ENCODE measurements at places on chromosomes 13 and 19. TPM values are rescaled to one million over a fixed set of nuclear protein-coding genes. Genes with fewer than 3 reads are reported as not detected.

DZIP1 gene
- total RNA-seq = 14.1 TPM

KIR2DL4 gene
- total RNA-seq = not detected

- DNase-seq = no peak
Measured at GRCh38 chr19:5947435-5947834, 30.5 kb downstream of the RANBP3 start.

DNA sequence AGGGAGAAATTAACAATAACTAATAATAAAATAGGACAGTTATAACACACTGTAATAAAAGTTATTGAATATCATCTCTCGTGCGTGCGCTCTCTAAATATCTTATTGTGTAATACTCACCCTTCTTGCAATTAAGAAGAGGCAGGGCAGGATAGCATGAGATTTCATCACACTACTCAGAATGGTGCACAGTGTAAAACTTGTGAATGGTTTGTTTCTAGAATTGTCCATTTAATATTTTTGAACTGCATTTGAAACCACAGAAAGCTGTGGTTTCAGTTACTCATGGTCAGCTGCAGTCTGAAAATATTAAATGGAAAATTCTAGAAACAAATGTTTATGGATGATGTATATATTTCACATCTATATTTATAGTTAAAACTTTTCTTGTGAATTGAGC is 161.1 kb downstream of the DCT start:
- no peak for DNase-seq

GRCh38 chr19:36686365-36687213 is 823 bp upstream of the ZNF567 start:
- DNase-seq = no peak

All from Daoy (cell line).